ENCODE measurements at places on chromosomes 13 and 19. TPM values are rescaled to one million over a fixed set of nuclear protein-coding genes. Genes with fewer than 3 reads are reported as not detected.

CYP4F8 gene
- not detected for polyA plus RNA-seq

TMEM238 gene
- not detected for polyA plus RNA-seq

ZNF155 gene
- polyA plus RNA-seq: 6.4 TPM

SIGLEC6 gene
- polyA plus RNA-seq: 0.67 TPM

POSTN gene
- 6.1 TPM for polyA plus RNA-seq

ALOX5AP gene
- 7.8 TPM for polyA plus RNA-seq

TLE2 gene
- polyA plus RNA-seq: 21.4 TPM

ITGBL1 gene
- polyA plus RNA-seq: 0.45 TPM

ZNF616 gene
- polyA plus RNA-seq: 10.3 TPM

KLK14 gene
- 0.10 TPM for polyA plus RNA-seq

MUC16 gene
- polyA plus RNA-seq: 0.40 TPM

STXBP2 gene
- polyA plus RNA-seq: 25.0 TPM

UGGT2 gene
- 18.3 TPM for polyA plus RNA-seq

ZNF560 gene
- 0.32 TPM for polyA plus RNA-seq

CAPS gene
- 12.4 TPM for polyA plus RNA-seq

VN1R4 gene
- not detected for polyA plus RNA-seq

FBXL12 gene
- 18.3 TPM for polyA plus RNA-seq

ZNF569 gene
- polyA plus RNA-seq: 3.9 TPM

TMEM143 gene
- polyA plus RNA-seq: 4.1 TPM

PIK3R2 gene
- 12.8 TPM for polyA plus RNA-seq

COL5A3 gene
- 1.5 TPM for polyA plus RNA-seq

C19orf85 gene
- not detected for polyA plus RNA-seq

NDUFA13 gene
- polyA plus RNA-seq: 33.5 TPM

ZNF440 gene
- polyA plus RNA-seq: 3.0 TPM

RETN gene
- 0.46 TPM for polyA plus RNA-seq

ZNF221 gene
- polyA plus RNA-seq: 3.3 TPM

Measured in ovary (tissue), 10 donors.